ENCODE measurements at places on chromosomes 12 and 14.

GRCh38 chr14:58395562-58395811 lies 243 bp upstream of the TOMM20L start:
- DNase-seq, result no peak

DNA sequence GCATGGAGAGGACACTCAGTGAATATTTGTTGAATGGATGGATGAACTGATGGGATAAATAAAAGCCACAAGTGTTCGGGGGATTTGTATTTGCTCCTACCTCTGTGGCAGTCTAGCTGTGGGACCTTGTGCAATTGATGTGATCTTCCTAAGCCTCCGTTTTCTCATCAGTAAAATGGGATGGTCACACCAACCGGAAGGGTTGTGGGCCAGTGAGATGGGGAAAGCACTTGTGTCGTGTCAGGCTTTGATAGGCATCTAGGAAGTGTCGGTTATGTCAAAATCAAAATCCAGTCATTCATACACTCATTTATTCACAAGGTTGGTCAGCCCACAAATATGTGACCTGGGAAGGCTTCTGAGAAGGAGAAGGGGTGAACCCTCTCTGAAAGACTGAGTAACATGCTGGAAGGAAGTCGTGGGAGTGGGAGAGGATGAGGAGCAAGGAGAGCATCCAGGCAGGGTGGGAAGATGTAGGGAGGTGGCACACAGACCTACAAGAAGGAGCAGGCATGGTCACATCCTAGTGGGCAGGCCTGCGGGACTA lies 7.8 kb upstream of the SERPINA9 start:
- no peak for DNase-seq

DNA sequence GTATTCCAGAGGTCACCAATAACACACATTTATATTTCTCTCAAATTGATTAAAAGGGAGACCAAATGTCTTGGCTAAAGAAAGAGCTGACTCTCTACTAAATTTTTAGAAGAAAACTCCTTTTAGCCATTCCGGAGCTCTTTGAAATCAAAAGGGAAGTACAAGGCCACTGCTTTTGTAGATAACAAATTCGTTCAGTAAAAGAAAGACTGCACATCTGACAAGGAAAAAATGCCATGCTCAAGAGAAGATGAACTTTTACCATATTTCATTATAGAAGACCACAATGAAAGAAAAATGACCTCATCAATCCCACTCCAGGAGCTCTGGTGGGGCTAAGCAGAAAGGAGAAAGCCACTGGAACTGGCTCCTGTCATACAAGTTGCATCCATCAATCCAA lies 57.6 kb downstream of the SPTSSA start:
- DNase-seq, result no peak

DNA sequence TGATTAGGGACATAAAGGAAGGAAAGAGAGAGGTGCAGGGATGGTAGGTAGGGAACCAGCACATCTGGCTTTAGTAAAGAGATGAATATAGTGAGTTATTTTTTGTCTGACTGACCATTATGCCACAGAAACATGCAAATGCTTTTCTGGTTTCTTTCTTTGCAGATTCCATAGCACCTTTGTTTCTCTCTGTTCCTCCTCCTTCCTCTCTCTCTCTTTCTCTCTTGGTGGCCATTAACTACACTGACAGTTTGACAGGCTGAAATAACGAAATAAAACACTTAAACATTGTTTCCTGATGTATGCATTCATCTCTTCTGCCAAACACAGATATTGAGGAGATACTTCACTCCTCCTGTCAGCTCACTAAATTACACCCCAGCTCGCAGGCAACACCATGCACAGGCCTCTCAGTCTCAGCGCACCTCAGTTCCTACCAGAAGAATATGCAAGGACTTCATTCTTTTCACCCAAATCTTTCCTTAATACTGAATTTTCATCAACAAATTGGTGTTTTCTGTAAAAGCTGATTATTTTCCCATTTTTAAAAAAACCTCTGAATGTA lies 406.9 kb upstream of the SOX5 start:
- DNase-seq, result no peak
